ENCODE measurements at places on chromosomes 5 and 9.

- no peak for DNase-seq
Observed at GRCh38 chr5:11050596-11051304, 289.7 kb upstream of the DAP start.

- DNase-seq = peak; percentile 70
Observed at GRCh38 chr5:138874771-138875551, at the start of gene LRRTM2. LRRTM2 (minus strand) TSS chr5:138875335; CDS start chr5:138874911, 424 bp downstream.

GRCh38 chr5:145936401-145937131 is at the start of gene SH3RF2:
SH3RF2 (plus strand) TSS chr5:145936578; CDS start chr5:145937929, 1,351 bp downstream.
- DNase-seq = no peak

DNA sequence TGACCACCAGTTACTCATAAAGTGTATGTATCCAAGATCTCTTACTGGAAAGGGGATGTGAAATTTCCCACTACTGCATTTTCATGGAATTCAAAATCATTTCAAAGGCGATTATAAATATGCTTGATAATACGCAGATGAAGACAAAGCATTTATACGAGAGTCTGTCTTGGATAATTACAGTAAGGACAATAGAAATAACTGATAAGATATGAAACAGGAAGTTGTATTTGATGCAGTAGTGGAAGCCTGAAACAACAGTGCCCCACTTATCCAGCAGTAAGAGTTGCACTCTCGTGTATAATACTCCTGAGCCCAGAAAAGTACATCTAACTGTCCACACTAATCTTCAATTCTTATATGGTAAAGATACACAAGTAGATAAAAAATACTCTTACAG is 188.7 kb upstream of the POU5F2 start:
- no peak for DNase-seq
